ENCODE measurements at places on chromosomes 11 and 22.

- DNase-seq = no peak
- no peaks in the 10 kb centered on the region for H3K27me3 ChIP-seq
- no peaks in the 10 kb centered on the region for H3K36me3 ChIP-seq
- no peaks in the 10 kb centered on the region for H3K4me1 ChIP-seq
- no peak overlapping the region for H3K4me3 ChIP-seq
These were observed 13.3 kb upstream of the MOB2 start for GRCh38 chr11:1499899-1500298.

DNA sequence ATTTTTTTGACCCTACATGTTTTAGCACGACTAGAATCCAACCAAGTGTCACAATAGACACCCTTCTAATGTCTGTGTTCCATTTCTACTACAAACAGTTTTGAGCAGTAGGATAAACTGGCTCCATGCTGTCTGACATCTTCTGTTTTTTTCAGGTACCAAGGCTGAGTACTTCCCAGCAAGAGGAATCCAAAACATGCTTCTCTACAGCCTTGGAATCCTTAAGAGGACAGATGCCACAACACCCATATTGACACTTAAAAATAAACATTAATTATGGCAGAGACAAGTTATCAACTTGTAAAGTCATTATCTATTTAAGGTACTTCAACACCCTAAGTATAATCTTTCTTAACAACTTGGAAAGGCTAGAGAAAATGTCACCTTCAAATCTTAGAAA, 54.2 kb downstream of the LGR4 start:
- H3K4me1 ChIP-seq = peaks cover 25% of the 10 kb centered on the region
- no peak overlapping the region for H3K4me3 ChIP-seq
- H3K27me3 ChIP-seq = no peaks in the 10 kb centered on the region
- no peak overlapping the region for H3K27ac ChIP-seq

GRCh38 chr11:109854731-109855130, 238.5 kb upstream of the ZC3H12C start:
- no peaks in the 10 kb centered on the region for H3K36me3 ChIP-seq
- no peaks in the 10 kb centered on the region for H3K27me3 ChIP-seq
- H3K4me1 ChIP-seq = no peaks in the 10 kb centered on the region

DNA sequence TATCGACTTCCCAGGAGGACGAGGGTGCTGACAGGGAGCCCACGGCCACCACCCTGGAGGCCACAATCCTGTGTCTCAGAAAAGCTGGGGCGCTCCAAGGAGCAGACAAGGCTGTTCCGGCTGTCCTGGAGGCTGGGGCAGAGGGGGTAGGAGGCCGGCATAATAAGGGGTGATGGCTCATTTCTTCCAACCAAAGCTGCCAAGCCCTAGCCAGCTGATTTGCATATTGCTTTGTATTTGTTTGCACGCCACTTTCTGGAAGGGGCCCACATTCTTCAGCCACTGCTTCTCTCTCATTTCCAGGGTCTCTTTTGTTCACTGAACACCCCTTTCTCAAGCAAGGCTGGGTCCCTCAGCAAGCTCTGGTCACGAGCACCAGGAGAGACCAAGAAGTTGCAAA, 4.7 kb downstream of the PDE2A start:
- no peak overlapping the region for H3K27ac ChIP-seq
- no peak overlapping the region for H3K4me3 ChIP-seq
- DNase-seq = no peak

GRCh38 chr11:122665861-122666260, 10.3 kb downstream of the UBASH3B start:
- H3K36me3 ChIP-seq = peaks cover 6% of the 10 kb centered on the region
- no peak overlapping the region for H3K4me3 ChIP-seq
- no peaks in the 10 kb centered on the region for H3K27me3 ChIP-seq

GRCh38 chr11:134243913-134244312, 9.2 kb downstream of the THYN1 start:
- peaks cover 57% of the 10 kb centered on the region for H3K36me3 ChIP-seq
- H3K27me3 ChIP-seq = no peaks in the 10 kb centered on the region
- no peak overlapping the region for H3K27ac ChIP-seq
- no peak overlapping the region for H3K4me3 ChIP-seq
- DNase-seq = no peak

DNA sequence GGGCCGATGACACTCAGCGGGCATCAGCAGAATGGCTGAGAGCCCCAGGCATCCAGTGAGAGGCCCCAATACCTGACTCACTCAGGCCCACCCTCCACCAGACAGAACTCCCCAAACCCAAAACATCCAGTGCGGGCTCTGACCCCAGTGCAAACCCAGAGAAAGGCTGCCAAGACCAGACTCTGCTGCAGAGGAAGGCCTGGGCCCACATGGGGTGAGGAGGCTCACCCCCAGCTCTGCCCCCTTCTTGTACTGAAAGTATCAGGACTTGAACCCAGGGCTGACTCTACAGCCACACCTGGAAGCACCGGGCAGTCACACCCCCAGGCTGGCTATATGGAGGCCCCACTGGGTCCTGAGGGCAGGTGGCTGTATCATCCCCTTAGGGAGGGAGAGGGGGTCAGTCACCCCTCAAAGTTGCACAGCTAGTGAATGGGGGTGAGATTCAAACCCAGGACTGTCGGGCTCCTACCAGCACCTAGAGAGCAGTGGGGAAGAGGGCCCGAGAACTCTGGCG, 49.3 kb downstream of the IGLL1 start:
- no peaks in the 10 kb centered on the region for H3K36me3 ChIP-seq
- DNase-seq = peak; percentile 31
- no peak overlapping the region for H3K27ac ChIP-seq
- H3K27me3 ChIP-seq = no peaks in the 10 kb centered on the region
- no peaks in the 10 kb centered on the region for H3K4me1 ChIP-seq

DNA sequence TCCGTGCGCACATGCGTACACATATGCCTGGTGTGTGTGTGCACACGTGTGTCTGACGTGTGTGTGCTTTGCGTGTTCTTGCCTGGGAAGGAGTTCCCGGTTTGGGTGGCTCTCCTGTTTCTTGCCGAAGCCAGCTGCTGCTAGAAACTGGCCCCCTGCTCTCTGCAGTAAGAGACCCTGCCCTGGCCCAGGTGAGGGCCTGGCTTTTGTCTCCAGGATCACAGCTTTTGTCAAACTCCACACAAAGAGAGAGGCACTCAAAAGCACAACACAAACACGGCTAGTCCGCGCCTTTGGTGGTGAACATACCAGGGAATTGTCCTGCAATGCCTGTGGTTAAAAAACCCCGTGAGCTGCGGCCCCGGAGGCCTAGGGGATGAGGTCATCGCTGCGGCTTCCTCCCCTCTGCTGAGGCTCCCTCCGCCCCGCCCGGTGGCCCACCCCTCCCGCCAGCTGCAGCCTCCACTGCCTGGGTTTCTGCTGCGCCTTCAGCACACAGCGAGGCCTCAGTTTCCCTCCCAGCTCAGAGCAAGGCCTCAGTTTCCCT, 88.9 kb downstream of the KCNQ1 start:
- DNase-seq = peak; percentile 91
- H3K36me3 ChIP-seq = no peaks in the 10 kb centered on the region
- H3K27me3 ChIP-seq = no peaks in the 10 kb centered on the region
- H3K4me3 ChIP-seq = peak overlapping the region; percentile 9
- H3K4me1 ChIP-seq = peaks cover 17% of the 10 kb centered on the region

- DNase-seq = no peak
- H3K4me3 ChIP-seq = no peak overlapping the region
- no peaks in the 10 kb centered on the region for H3K27me3 ChIP-seq
These were observed 3.7 kb upstream of the BCR start for GRCh38 chr22:23176645-23177027.

- no peak for DNase-seq
- H3K4me1 ChIP-seq = peaks cover 19% of the 10 kb centered on the region
- H3K4me3 ChIP-seq = no peak overlapping the region
- H3K27ac ChIP-seq = no peak overlapping the region
- H3K27me3 ChIP-seq = no peaks in the 10 kb centered on the region
These were observed 80.7 kb downstream of the MICAL3 start for GRCh38 chr22:17943533-17944249.

- no peaks in the 10 kb centered on the region for H3K36me3 ChIP-seq
- no peak overlapping the region for H3K4me3 ChIP-seq
- H3K4me1 ChIP-seq = peaks cover 9% of the 10 kb centered on the region
- H3K27ac ChIP-seq = no peak overlapping the region
- no peak for DNase-seq
- H3K27me3 ChIP-seq = no peaks in the 10 kb centered on the region
These were observed 83.8 kb upstream of the KCNQ1OT1 start for GRCh38 chr11:2783536-2784082.

- H3K27me3 ChIP-seq = no peaks in the 10 kb centered on the region
- peak; percentile 80 for DNase-seq
- H3K27ac ChIP-seq = peak overlapping the region; percentile 99
- H3K4me3 ChIP-seq = no peak overlapping the region
These were observed 45.6 kb downstream of the BCR start for GRCh38 chr22:23225724-23226496.

DNA sequence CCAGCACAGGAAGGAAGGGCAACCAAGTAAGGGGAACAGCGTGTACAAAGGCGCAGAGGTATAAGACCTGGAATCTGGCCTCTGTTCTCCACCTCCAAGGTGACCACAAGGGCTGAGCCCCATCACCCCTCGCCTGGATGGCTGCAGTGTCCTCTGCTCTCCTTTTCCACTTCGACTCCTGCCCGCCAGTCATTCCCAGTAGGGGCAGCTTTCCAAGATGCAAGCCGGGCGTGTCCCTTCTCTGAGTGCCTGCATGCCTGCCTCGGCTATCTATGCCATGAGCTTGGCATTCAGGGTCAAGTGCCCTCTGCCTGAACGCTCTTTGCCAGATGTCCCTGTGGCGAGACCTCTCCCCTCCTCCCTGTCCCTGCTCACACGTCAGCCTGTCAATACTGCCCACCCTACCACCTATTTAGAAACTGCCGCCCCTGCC, 17.0 kb downstream of the FADS3 start:
- H3K4me1 ChIP-seq = no peaks in the 10 kb centered on the region
- H3K27me3 ChIP-seq = no peaks in the 10 kb centered on the region
- DNase-seq = no peak
- no peak overlapping the region for H3K27ac ChIP-seq

DNA sequence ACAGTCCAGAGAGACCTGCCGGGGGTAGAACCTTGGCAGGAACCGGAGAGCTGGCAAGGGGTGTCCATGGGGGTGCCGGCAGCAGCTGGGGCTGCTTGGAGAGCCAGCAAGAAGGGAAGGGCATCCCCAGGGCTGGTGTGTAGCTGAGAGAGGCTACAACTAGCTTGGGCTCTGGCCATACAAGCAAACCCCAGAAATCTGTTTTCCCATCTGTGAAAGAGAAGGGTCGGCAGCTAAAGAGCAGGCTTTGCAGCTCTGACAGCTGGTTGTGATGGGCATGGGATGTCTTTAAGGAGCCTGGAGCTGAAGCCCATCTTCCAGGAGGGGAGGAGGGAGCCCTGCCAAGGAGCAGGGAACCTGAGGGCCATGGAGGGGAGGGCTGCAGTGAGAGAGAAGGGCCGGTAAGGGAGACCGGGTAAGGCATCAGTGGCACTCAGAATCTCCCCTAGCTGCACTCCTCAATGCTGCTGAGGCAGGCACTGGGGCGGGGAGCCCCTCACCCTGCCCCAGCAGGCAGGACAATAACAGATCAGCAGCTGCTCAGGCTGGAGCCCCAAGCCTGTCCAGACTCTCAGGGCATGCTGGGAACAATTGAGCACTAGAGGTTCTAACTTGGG, 3.9 kb downstream of the CHST1 start:
- peaks cover 56% of the 10 kb centered on the region for H3K27me3 ChIP-seq
- no peak overlapping the region for H3K27ac ChIP-seq
- DNase-seq = no peak
- no peak overlapping the region for H3K4me3 ChIP-seq
- H3K36me3 ChIP-seq = no peaks in the 10 kb centered on the region

DNA sequence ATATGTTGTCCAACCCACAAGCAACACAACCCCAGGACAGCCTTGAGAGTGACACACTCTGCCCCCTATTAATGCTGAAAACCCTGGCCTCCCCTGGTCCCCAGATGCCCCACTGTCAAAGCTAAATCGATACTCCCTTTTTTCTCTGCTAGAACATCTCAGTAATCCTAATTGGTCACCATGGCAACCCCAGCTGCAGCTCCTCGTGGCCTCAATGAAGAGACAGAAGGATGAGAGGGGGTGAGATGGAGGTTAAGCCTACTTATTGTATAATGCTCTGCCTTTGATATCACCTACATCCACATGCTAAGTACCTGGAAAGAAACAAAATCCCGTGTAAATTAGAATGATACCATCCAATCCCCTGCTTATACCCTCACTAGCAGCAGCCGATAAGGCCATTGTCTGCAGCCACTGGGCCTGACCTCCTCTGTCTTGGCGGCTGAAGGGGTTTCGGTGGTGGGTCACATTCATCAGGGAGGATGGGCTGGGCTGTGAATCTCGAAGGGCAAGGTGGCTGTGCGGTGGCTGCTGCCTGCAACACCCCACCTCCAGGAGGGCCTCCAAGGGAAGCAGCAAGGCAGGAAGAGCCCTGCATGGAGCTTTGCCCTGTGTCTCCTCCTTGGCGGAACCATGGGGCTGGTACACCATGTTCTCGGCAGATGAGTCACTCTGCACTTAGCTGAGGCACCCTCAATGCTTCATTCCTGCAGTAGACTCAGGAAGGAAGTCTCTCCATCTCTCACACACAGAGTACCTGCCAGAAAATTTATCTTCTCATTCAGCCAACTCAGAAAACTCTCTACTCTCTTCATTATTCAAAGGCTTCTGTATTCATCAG, 399.5 kb downstream of the BUD13 start:
- H3K27ac ChIP-seq = no peak overlapping the region
- no peaks in the 10 kb centered on the region for H3K36me3 ChIP-seq
- H3K4me1 ChIP-seq = no peaks in the 10 kb centered on the region
- no peaks in the 10 kb centered on the region for H3K27me3 ChIP-seq
- no peak overlapping the region for H3K4me3 ChIP-seq

- peaks cover 5% of the 10 kb centered on the region for H3K4me1 ChIP-seq
- H3K36me3 ChIP-seq = no peaks in the 10 kb centered on the region
- H3K27ac ChIP-seq = no peak overlapping the region
- H3K27me3 ChIP-seq = no peaks in the 10 kb centered on the region
These were observed 88.7 kb upstream of the CHRM4 start for GRCh38 chr11:46480166-46480726.

DNA sequence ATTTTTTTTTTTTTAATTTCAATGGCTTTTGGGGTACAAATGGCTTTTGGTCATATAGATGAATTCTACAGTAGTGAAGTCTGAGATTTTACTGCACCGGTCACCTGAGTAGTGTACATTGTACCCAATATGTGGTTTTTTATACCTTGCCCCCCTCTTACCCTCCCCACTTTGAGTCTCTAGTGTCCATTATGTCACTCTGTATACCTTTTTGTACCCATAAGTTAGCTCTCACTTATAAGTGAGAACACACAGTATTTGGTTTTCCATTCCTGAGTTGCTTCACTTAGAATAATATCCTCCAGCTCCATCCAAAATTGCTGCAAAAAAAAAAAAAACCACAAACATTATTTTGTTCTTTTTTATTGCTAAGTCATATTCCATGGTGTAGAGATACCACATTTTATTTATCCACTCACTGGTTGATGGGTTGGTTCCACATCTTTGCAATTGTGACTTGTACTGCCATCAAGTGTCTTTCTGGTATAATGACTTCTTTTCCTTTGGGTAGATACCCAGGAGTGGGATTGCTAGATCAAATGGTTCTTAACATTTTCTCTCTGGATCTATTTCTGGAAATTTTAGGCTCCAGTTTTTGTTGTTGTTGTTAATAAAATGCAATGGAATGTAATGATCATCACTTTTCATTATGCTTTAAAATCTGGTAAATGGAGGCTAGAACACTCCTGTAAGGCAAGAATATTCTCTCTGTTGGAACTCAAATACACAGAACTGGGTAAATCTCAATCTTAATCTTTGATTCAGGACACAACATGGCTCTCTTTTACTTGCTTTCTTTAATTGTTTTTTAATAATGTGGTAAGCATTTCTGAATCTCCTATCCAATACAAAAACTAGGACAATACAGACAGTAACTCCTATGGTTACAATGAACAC, 10.3 kb downstream of the NEAT1 start:
- H3K27me3 ChIP-seq = no peaks in the 10 kb centered on the region
- peaks cover 100% of the 10 kb centered on the region for H3K36me3 ChIP-seq
- H3K4me3 ChIP-seq = no peak overlapping the region
- peak overlapping the region; percentile 97 for H3K27ac ChIP-seq
